SK-N-SH (cell line): ENCODE measurements at places on chromosomes 3 and 15.
A peak's percentile ranks its signal among the peaks of the same experiment; 100 is the strongest.

DNA sequence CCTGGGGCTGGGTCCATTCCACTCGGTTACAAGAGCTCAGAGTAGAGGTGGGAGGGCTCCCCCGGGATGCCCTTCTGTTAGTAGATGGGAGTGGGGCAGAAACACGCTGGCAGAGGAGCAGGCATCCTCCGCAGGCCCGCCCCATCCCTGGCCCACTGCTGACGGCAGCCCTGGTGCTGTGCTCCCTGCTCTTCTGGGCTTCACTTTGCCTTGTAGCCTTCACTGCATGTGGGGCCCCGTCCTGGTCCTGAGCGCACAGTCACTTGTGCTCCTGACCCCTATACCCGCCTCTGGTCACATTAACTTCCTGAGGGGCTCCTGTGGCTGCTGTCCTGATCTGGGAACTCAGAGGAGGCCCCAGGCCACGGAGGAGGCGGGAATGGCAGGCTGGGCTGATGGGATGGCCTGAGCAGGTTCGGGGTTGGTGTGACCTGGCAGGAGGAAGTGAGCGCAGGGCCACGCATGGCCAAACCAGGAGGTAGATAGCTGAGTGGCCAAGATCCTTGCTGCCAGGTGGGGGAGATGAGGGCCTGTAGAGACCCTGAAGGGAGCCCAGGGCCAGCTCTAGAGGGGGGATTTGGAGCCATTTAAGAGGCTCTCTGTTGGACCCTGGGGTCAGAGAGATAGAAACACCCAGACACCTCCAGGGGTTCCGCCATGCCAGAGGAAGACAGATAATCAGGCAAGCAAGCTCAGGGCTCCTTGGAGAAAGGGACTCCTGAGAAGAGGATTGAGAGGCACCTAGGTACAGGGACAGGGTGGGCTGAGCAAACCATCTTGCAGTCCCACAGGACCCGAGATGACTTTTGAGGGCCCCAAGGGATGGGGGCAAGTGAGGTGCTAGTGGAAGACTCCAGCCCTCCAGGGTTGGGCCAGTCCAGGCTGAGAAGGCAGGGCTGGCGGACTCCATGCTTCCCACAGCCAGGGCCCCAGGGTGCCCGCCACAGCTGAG is 92.2 kb upstream of the PRR23E start:
- no peak overlapping the region for H3K4me3 ChIP-seq
- H3K4me1 ChIP-seq = peaks cover 21% of the 10 kb centered on the region; the same call in 1 of the 2 replicates
- H3K36me3 ChIP-seq = no peaks in the 10 kb centered on the region
- no peak for DNase-seq
- H3K27me3 ChIP-seq = no peaks in the 10 kb centered on the region
- no peak overlapping the region for H3K27ac ChIP-seq

GRCh38 chr3:133573629-133574194 is at the start of gene CDV3:
CDV3 (plus strand) TSS chr3:133573686; CDS start chr3:133574045, 359 bp downstream.
- peaks cover 17% of the 10 kb centered on the region for H3K4me1 ChIP-seq
- no peaks in the 10 kb centered on the region for H3K27me3 ChIP-seq
- H3K27ac ChIP-seq = peak within 1 kb of the TSS; percentile 94
- peaks cover 25% of the 10 kb centered on the region for H3K36me3 ChIP-seq
- peak within 1 kb of the TSS; percentile 83 for H3K4me3 ChIP-seq

- DNase-seq = no peak
- no peaks in the 10 kb centered on the region for H3K36me3 ChIP-seq
- no peak overlapping the region for H3K4me3 ChIP-seq
- H3K4me1 ChIP-seq = no peaks in the 10 kb centered on the region
Observed at GRCh38 chr3:115980709-115981108, 357.4 kb downstream of the GAP43 start.

DNA sequence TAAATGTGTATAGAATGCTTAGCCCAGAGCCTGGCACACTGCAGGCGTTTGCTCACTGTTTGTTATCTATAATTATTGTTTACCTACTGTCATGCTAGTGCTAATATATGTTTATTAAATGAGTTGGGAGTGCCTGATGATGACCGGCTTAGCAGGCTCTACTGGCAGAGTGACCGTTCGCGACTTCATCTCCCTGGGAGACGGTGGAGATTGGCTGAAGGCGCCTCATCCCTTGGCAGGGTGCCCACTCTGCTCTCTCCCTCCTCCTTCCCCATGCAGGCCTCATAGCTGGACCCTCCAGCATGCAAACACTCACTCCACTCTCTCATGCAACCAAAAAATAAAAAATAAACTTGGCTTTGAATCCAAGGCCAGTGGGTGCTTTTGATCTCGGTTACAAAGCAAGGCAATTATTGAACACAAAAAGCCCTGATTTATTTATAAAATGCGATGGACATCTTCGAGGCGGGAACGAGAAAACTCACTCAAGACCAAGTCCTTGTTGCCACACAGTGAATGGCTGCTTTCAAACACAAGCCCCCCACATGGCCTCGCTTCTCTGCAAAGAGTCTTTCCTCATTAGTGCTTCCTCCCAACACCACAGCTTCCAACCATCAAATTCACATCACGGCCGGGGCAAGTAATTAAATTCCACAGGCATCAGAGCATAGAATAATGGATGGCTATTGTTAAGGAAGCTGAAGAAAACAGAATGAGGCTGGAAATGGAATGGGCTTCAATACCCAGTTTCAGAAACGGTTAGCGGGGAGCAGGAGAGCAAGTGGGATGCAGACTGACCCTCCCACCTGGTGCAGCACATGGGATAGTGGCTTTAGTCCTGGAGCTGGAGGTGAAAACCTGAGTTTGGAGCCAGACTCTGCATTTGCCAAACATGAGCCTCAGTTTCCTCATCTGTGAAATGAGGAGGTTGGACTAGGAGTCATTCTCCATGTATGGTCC is 135.7 kb upstream of the RAD18 start:
- no peaks in the 10 kb centered on the region for H3K27me3 ChIP-seq
- no peak overlapping the region for H3K4me3 ChIP-seq
- H3K27ac ChIP-seq = no peak overlapping the region
- H3K36me3 ChIP-seq = no peaks in the 10 kb centered on the region
- no peaks in the 10 kb centered on the region for H3K4me1 ChIP-seq

DNA sequence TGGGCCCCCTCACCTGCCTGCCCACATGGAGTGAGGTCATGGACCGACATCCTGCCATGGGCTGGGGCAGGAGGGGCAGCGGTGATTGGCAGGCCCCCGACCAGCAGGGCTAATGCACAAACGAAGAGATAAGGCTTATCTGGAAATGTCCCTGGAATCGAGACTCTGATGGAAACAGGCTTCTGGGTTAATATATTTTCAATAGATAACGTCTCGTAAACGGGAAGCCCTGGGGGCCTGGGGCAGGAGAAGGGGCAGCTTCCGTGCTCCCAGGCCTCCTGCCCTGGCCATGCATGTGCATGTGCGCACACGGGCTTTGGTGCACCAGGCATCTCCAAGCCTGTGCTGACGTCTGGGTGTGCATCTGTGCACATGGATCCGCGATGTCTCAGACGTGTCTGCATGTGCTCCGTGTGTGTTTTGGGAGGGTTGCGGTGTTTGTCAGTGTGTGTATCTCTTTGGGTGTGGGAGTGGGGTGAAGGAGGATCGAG is 55.1 kb downstream of the DNAJB8 start:
- peak overlapping the region; percentile 34; the same call in 1 of the 2 replicates for H3K4me3 ChIP-seq
- peak; percentile 84 for DNase-seq
- H3K27me3 ChIP-seq = no peaks in the 10 kb centered on the region
- H3K27ac ChIP-seq = no peak overlapping the region; the same call in 1 of the 2 replicates
- peaks cover 95% of the 10 kb centered on the region for H3K4me1 ChIP-seq

DNA sequence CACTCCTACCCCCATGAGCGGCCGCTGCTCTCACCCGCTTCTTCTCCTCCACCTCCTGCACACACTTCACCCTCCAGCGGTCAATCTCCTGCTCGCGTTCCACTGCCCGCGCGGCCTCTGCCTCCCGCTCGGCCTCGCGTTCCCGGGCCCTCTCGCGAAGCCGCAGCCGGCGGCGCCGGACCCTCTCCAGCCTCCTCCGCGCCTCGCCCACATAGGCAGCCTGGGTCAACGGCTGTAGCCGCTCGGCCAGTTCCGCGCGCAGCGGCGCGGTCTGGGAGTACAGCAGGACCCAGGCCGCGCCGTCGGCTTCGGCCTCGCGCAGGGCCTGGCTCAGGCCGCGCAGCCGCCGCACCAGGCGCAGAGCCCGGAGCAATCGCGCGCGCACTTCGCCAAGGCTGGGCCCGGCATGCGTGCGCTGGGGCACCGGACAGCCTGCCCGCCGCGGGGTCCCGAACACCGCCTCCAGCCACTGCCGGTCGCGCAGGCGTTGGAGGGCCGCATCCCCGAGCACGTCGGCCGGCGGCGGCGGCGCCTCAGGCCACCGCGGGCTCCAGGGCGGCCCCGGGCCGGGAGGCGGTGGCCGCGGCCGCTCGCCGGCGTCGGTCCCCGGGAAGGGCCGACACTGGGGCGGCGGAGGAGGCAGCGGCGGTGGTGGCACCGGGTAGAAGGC is 595 bp downstream of the PDCD7 start:
- peak overlapping the region; percentile 82 for H3K27ac ChIP-seq
- peak overlapping the region; percentile 80 for H3K4me3 ChIP-seq
- no peaks in the 10 kb centered on the region for H3K27me3 ChIP-seq
- H3K4me1 ChIP-seq = no peaks in the 10 kb centered on the region
- peaks cover 17% of the 10 kb centered on the region for H3K36me3 ChIP-seq
- DNase-seq = peak; percentile 80

- H3K27me3 ChIP-seq = no peaks in the 10 kb centered on the region
- no peaks in the 10 kb centered on the region for H3K36me3 ChIP-seq
- no peak for DNase-seq
- no peaks in the 10 kb centered on the region for H3K4me1 ChIP-seq
- no peak overlapping the region for H3K4me3 ChIP-seq
- H3K27ac ChIP-seq = no peak overlapping the region
Observed at GRCh38 chr3:141643391-141643790, 94.7 kb upstream of the RNF7 start.

GRCh38 chr3:33525232-33525631 is 85.0 kb upstream of the UBP1 start:
- H3K27me3 ChIP-seq = no peaks in the 10 kb centered on the region
- H3K4me3 ChIP-seq = no peak overlapping the region
- H3K27ac ChIP-seq = no peak overlapping the region
- peaks cover 4% of the 10 kb centered on the region; the same call in 1 of the 2 replicates for H3K36me3 ChIP-seq
